CD4-positive, alpha-beta T cell (primary cell): ENCODE measurements at places on chromosomes 4 and X. TPM values are rescaled to one million over a fixed set of nuclear protein-coding genes. Genes with fewer than 3 reads are reported as not detected.

Gene SOD3
- total RNA-seq: not detected

GRCh38 chr4:3199653-3200422 lies 49.1 kb upstream of the MSANTD1 start:
- H3K36me3 ChIP-seq: peaks cover 24% of the 10 kb centered on the region
- DNase-seq: no peak
- H3K4me1 ChIP-seq: peaks cover 70% of the 10 kb centered on the region
- H3K27ac ChIP-seq: no peak overlapping the region
- no peaks in the 10 kb centered on the region for H3K27me3 ChIP-seq

Gene SGMS2
- total RNA-seq: 0.08 TPM

- DNase-seq: no peak
- no peak overlapping the region for H3K4me3 ChIP-seq
- peaks cover 25% of the 10 kb centered on the region for H3K36me3 ChIP-seq
- H3K27ac ChIP-seq: no peak overlapping the region
- H3K4me1 ChIP-seq: no peaks in the 10 kb centered on the region
- H3K27me3 ChIP-seq: no peaks in the 10 kb centered on the region
Observed at GRCh38 chrX:48064261-48064660, 7.2 kb downstream of the ZNF630 start.

Gene IDS
- 256 TPM for total RNA-seq

Gene SEC31A
- total RNA-seq: 131 TPM

DNA sequence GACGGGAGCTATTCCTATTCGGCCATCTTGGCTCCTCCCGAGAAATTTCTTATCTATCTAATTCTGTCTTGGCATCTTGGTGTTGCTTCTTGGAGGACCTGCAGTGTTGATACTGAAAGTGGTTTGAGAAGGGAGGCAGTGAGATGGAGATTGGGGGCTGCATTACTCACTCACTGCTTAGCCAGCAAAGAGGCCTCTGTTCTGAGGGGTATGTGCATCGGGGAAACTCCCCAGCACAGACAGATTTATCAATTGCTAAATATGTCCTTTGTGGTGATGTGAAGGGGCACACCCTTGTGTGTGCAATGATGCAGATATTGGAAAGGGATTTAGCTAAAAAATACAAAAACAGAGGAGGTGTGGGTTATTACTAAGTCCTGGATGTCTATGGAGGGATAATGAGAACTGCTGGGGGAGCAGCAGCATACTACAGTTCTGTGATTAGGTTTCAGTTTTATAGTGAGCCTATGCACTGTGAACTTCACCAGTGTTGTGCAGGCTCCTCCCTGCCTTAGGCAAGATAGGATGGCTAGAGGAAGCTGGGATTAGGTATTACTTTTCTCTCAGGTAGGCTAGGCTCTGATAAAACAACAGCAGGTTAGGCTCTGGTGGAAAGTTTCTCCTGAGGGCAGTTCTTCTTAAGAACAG lies 279.0 kb downstream of the HS3ST1 start:
- no peaks in the 10 kb centered on the region for H3K27me3 ChIP-seq
- no peak overlapping the region for H3K27ac ChIP-seq
- no peak overlapping the region for H3K4me3 ChIP-seq
- no peaks in the 10 kb centered on the region for H3K36me3 ChIP-seq
- no peak for DNase-seq

DNA sequence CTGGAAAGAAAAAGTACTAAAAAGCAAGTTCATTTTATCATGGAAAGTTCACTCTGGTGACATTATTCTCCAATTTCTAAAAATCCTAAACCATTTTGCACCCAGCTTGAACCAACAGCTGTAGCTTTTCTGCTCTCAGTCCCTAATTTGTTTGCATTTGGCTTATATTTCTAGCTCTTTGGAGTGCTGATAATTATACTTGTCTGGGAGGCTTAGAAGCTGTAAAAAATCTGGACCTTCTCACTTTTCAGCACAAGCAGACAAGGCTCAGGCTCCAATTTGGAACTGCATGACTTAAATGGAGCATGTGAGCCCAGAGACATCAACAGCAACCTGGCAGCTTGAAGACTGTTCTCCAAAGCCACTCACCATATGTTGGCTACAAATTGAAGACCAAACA lies 170.9 kb upstream of the PCDH18 start:
- no peak for DNase-seq
- H3K27me3 ChIP-seq: no peaks in the 10 kb centered on the region
- no peaks in the 10 kb centered on the region for H3K36me3 ChIP-seq
- no peak overlapping the region for H3K4me3 ChIP-seq
